ENCODE measurements at places on chromosomes 12 and 14.

GRCh38 chr14:91506226-91506625 is 3.9 kb downstream of the PPP4R3A start:
- DNase-seq = no peak

- DNase-seq = no peak
Measured at GRCh38 chr14:31920989-31921650, 156.0 kb upstream of the ARHGAP5 start.

- DNase-seq = no peak
Measured at GRCh38 chr14:67697006-67697405, 1.4 kb upstream of the RDH11 start.

GRCh38 chr14:77208291-77208978 is 26.8 kb downstream of the TMEM63C start:
- DNase-seq = peak; percentile 83

GRCh38 chr14:96797582-96798349 is 584 bp downstream of the VRK1 start:
- DNase-seq = peak; percentile 39

- no peak for DNase-seq
Measured at GRCh38 chr12:78037707-78038106, 207.0 kb downstream of the NAV3 start.

DNA sequence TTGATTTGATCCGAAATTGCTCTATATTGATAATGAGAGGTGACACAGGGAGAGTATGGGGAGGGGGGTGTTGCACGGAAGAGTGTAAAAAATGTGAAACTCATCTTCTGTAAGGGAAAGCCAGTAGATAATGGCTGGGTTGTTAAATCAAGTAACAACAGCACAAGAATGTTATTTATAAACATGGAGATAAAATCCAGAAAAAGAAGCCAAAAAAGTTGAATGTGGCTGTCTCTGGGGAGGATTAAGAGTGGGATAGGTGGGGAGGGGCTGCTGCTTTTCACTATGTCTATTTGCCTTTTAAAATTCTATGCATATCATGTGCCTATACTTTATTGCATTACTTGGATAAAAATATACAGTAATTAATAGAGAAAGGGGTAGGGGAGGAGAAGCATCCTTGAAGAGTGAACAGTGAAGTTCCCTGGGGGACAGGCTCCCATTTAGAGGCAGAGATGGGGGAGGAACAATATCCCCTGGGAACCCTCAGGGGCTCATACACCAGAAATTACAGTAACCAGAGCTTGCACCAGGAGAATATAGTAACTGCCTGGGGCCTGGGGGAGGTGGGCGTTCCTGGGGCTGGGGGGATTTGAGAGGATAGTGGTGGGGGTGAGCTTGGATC is 39.2 kb upstream of the ANKRD9 start:
- DNase-seq = no peak

GRCh38 chr14:85061256-85061655 is 468.7 kb upstream of the FLRT2 start:
- no peak for DNase-seq

DNA sequence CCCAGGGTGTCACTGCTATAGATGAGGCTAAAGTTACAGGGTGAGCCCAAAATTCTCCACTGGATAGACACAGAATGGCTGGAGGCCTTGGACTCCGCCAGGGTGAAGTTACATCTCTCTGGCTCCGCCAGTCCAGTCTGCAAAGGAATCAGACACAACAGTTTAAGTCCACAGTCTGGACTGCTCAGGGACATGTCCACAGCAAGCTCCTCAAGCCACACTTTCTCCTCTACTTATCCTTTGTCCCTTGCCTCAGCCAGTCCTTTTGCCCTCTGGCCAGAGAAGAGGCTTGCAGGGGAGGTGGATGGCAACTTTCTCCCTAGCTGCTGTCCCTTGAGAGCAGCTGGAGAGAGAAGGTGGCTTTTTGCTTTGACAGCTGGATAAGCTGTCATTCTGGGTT is 28.0 kb downstream of the PTPRB start:
- no peak for DNase-seq

DNA sequence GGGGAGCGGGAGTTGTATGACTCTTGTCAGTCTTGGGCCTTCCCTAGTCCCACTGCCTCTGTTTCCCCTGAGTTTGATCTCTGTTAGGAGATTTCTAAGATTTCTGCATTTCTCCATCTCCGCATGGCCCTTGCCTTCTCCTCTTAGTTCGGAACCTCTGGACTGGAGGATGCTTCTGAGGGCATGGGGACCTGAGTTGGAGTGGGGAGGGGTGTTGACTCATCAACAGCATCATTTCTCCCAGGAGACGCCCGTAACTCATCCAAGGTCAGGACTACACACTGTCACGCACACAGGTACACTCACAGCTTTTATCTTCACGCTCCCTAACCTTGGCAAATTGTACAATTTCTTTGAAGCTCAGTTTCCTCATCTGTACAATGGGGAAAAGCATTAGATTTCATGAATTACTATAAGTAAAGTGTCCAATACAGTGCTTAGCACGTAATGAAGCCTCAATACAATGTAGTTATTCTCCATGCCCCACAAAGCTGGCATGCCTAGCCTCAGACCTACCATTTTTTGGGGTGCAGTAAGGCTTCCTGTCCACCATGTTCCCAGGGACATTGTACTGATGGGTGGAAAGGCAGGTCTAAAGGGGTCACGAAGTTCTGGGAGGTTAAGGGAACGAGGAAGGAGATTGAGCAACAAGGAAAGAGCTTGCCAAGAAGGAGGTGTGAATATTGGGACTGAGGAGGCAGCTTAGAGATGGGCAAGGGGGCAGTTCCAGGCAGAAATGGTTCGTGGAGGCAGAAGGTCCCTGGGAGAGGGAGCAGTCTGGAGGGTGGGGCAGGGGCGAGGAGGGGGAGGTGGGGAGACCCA is 600 bp upstream of the LAG3 start:
- no peak for DNase-seq

GRCh38 chr14:85363358-85363757 is 166.6 kb upstream of the FLRT2 start:
- no peak for DNase-seq

GRCh38 chr12:27500546-27500945 is 23.5 kb upstream of the PPFIBP1 start:
- DNase-seq = no peak

GRCh38 chr12:5518584-5519365 is 86.9 kb downstream of the NTF3 start:
- no peak for DNase-seq

DNA sequence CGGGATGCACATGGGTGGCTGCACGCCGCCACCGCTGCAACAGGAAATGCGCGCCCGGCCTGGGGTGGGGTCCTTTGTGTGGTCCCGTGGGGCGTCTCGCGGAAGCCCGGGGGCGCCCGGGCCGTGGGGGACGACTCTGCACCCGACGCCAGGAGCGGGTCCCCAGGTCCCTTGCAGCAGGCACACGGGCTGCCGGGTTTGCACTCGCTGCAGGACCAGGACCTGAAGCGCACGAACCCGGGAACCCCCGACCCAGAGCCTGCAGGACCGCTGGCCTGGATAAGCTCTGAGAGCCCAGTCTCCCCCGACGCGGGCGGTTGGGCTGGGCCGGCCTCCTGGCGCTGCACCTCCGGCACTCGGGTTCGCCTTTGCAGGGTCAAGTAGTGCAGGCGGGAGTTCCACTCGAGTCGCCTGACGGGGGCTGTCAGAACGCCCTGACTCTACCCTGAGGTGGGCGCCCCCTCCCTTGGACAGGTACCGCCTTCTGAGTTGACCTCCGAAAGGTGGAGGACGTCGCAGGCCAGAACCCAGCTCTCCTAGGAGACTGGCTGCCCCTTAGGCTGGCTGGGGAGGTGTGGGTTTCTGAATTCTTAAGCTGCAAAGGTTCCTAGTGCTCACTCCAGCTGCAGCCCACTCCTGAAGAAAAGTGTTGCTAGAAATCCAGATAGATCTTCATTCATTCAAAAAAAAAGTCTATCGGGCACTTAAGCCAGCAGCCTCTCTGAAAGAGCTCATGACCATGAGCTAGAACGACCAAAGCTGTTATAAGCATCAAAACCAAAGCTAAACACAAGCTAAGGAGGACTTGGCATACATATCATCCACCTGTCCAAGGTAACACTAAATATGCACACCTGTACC is 68.0 kb downstream of the RNF34 start:
- DNase-seq = no peak

GRCh38 chr12:52015532-52016041 is 8.8 kb downstream of the TAMALIN start:
- DNase-seq = no peak

All from testis (tissue), 5 donors.